ENCODE measurements at places on chromosomes 4 and X.

DNA sequence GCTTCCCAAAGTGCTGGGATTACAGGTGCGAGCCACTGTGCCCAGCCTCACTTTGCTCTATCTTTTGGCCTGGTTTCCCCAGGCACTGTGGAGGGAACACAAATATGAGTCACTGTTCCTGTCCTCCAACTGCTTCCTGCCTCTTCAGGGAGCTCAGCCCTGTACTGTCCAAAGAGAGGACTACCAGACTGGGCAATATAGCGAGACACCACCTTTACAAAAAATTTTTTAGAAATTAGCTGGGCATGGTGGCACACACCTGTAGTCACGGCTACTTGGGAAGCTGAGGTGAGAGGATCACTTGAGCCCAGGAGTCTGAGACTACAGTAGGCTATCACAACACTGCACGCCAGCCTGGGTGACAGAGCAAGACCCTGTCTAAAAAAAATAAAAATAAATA, 16.9 kb upstream of the WAS start:
- no peak for DNase-seq

DNA sequence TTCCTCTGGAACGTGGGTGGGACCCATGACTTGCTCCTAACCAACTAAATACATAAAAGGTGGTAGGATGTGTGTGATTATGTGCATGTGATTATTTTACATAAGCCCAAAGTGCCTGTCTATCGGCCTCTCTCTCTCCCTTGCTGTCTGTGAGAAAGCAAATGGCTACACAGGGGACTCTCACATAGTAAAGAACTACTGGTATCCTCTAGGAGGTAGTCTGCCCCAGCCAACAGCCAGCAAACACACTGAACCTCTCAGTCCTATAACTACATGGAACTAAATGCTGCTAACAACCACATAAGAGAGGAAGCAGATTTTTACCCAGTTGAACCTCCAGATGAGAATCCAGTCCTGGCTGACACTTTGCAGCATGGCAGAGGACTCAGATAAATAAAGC, 1249.4 kb downstream of the ADGRL3 start:
- DNase-seq = no peak

GRCh38 chr4:139768896-139769295, 103.3 kb downstream of the MGST2 start:
- DNase-seq = peak; percentile 11

DNA sequence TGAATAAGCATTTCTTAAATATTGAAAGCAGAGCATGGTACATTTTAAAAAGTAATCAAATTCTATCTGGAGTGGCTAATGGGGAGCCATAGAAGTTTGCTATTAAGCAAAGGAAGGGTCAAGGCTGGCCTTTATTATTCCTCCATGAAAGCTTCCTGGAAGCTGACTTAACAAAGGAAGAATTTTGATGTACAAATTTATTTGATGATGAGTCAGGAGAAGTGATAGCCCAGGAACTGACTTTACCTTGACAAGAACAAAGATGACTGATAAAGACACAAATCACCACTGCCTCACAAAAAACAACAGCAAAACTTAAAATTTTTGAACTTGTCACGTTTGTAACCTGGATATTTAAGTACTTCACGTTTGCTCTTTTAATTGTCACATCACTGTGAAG, 872.1 kb downstream of the PCDH7 start:
- DNase-seq = no peak

- no peak for DNase-seq
Observed at GRCh38 chr4:7403001-7403400, 31.7 kb downstream of the PSAPL1 start.

- no peak for DNase-seq
Observed at GRCh38 chrX:349196-349595, 30.6 kb upstream of the GTPBP6 start.

GRCh38 chr4:8082517-8083055, 76.0 kb downstream of the ABLIM2 start:
- no peak for DNase-seq

DNA sequence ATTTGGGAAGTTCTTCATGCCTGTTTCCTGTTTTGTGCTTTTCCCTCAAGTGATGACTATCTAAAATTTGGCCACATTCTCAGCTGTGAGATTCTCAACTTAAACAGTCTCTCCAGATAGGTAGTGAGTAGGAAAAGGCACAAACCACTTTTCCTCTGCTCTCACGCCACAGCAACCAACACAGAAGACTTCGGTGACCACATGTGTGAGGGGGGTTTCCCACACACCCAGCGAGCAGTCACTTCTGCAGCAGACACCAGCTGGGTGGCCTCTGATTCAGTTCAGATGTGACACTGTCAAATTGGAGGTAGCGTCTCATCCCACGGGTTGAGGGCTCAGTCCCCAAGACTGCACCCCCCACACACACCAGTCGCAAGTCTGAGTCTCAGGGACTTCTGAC, 25.1 kb upstream of the CLDN34 start:
- no peak for DNase-seq

DNA sequence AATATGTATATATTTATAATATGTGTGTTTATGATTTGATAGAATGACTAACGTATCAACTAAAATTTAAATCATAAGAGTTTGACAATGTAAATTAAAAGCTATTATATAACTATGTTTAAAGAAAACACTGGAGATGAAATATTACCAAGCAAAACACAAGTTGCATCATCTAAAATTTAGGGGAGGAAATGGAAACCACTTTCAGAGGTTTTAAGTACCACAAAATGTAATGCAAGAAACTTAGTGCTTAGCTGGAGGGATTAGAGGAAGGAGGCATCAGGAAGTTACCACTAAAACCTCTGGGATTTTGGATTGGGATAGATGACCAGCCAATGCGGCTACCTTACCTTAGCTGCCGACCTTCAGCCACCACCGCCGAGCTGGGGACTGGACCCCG, 1192.1 kb upstream of the PRKX start:
- DNase-seq = no peak

- DNase-seq = no peak
Observed at GRCh38 chr4:66949419-66949818, 595.9 kb downstream of the CENPC start.

GRCh38 chr4:17072483-17072882, 174.0 kb upstream of the LDB2 start:
- no peak for DNase-seq

- no peak for DNase-seq
Observed at GRCh38 chr4:81571105-81571504, 99.4 kb upstream of the RASGEF1B start.

DNA sequence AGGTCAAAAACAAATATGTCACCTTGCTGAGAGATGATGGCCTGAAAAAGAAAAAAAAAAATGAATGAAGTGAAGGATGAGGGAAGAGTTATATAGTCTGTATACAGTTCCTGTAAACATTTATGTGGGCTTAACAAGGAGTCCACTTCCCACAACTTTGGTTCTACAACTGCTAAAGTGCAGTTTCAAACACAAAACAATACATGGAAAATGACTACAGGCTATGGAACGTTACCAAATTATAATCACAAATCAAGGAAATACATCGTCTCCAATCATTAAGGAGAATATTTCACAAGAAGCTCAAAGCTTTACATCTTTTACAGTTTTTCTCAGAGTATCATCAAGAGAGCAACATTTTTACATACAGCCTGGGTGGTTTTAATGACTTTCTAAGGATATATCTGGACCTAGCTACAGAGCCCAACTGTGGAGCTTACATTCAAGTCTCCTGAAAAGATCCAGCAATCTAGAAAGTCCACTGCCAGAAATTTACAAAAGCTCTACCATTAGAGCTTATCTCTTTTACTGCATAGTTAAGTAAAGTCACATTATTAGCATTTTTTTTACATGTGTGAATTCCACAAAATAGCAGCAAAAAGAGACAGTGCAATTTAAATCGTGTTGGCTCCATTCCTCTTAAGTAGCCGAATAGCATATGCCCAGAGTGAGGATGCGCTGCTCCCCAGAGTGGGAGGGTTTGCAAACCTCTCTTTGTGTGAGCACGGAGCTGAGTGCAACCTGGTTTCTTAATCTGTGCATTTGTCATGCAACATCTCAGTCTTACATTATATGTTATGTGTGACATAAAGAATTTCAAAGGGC, 128.3 kb downstream of the MANBA start:
- DNase-seq = no peak

GRCh38 chr4:106303548-106304281, 12.3 kb downstream of the TBCK start:
- no peak for DNase-seq

- DNase-seq = no peak
Observed at GRCh38 chr4:118762155-118762554, 73.8 kb downstream of the SEC24D start.

GRCh38 chr4:185201977-185202962, 1.5 kb downstream of the CFAP97 start:
- DNase-seq = peak; percentile 44

DNA sequence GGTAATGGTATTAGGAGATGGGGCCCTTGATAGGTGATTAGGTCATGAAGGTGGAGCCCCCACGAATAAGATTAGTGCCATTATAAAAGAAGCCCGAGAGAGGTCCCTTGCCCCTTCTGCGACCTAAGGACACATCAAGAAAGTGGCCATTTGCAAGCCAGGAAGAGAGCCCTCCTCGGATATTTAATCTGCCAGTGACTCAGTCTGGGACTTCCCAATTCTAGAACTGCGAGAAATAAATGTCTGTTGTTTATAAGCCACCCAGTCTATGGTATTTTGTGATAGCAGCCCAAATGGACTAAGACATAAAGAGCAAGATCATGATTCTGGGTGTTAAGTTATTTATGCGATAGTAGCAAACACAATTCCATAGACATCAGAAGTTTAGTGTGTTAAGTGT, 192.2 kb downstream of the LDB2 start:
- peak; percentile 24 for DNase-seq

- DNase-seq = no peak
Observed at GRCh38 chr4:53905276-53905940, 159.0 kb downstream of the CHIC2 start.

GRCh38 chr4:141843136-141843535, 206.8 kb downstream of the IL15 start:
- DNase-seq = no peak

- DNase-seq = no peak
Observed at GRCh38 chr4:7313347-7313811, 121.0 kb downstream of the SORCS2 start.

GRCh38 chrX:94058728-94059382, 384.8 kb downstream of the FAM133A start:
- peak; percentile 14 for DNase-seq

DNA sequence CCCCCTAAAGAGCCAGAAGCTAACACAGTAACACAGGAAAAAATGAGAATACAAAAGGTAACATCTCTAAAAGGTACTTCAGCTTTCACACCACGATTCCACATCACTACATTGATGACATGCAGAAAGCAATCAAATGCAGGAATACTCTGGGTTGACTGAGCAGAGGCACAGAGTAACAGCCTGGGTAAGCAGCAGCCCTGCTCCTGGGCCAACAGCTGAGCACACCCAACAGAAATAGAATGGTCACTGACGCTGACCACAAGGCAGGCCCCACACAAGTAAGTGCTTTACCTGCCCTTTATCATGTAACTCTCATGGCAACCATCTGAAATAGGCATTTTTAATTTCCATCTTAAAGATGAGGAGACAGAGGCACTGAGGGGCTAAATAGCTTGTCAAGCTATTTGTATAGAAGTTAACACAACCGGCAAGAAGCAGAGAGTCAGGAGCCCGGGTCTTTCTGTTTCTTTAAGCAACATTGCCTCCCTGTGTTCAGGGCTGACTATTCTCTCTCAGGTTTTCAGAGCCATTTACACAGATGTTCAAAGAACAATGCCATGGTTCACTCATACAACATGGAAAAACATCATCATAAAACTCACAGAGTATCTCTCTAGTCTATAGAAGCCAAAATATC, 168.9 kb downstream of the ZNF674 start:
- peak; percentile 57 for DNase-seq

DNA sequence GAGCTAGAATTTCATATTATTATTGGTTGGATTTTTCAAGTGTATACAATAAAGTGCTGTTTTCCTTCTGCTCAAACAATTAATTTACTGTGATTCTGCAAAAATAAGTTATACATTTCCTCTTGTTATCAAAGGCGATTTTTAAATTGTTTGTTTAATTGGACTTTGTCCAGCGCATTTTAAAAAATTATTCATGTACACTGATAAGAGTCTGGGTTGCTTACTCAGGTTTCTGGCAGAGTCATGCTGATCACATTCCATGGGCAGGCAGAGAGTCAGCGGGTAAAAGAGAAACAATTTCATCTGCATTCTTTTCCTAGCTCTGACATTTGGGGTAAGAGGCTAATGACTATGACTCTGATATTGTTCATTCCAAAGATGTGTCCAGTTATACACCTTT, 8.9 kb downstream of the FAT4 start:
- DNase-seq = peak; percentile 48

DNA sequence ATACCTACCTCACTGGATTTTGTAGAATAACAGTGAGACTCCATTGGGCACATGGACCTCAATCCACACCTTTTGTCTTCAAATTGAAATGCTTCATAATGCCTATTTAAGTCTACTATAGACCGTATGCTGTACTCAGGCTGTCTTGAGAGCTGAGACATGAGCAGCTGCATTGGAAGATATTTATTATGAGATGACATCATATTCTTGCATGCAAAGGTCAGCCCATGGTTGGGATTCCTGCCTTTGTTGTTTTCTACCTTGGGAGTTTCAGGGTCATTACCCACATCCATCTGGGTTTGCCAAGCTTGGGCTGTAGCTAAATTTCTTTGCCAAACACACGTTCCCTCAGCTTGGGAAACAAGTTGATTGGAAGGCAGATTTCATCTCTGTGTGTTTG, 33.2 kb upstream of the MAMLD1 start:
- no peak for DNase-seq

GRCh38 chr4:14254252-14254651, 626.7 kb upstream of the BOD1L1 start:
- DNase-seq = peak; percentile 40

- DNase-seq = no peak
Observed at GRCh38 chr4:11532138-11532537, 103.4 kb upstream of the HS3ST1 start.

DNA sequence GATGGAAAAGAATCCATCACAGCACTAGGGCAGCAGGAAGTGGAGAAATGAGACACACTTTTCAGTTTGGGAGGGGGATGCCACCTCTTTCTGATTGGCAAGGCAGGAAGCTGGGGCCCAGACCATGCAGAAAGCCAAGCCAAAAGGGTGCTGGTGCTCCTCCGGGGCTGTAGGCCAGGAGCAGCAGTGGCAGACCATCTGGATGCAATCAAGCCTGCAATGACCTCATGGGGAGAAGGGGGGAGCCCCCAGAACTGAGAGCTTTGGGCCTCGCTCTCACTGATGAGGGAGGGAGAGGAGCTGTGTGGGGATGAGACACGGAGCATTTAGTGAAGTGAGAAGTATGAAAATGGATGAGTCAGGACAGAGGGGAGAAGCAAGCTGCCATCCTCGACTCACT, 141.3 kb upstream of the NALF2 start:
- no peak for DNase-seq

All from H4 (cell line).